Endothelial cell (in vitro differentiated cells): ENCODE measurements at places on chromosomes 6 and 20.

GRCh38 chr6:113668641-113669408, 188.3 kb upstream of the MARCKS start:
- no peak for DNase-seq

GRCh38 chr6:165820934-165821333, 157.9 kb upstream of the PDE10A start:
- no peak for DNase-seq

DNA sequence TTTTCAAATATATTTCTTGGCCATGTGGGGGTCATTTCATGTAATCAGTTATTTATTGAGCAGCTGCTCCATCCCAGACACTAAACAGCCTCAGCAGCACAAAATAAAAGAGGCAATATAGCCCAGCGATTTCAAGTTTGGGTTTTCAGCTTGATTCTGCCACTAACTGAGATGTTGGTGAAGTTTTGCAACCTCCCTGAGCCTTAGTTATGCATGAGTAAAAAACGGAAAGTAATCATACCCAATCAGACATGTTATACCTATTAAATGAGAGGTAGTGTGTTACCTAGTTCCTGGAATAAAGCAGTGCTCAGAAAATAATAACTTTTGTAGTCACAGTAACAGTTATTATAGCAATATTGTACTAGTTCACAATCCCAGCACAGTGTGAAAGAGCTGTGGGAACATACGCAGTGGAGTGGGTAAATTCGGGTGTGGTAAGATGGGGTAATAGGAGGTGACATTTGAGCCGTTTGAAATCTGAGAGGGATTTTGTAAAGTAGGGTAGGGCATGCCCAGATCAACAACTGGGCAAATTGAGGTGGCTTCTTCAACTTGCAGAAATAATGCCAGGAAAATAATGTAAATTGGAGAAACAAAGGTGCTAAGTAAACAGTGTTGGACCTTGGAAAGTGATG, 1.5 kb downstream of the SLC9A8 start:
- DNase-seq: no peak

- DNase-seq: no peak
Observed at GRCh38 chr6:112331306-112331705, 15.8 kb upstream of the RFPL4B start.

GRCh38 chr6:3357678-3358077, 98.9 kb downstream of the PSMG4 start:
- DNase-seq: no peak
